ENCODE measurements at places on chromosomes 3 and 15.

DNA sequence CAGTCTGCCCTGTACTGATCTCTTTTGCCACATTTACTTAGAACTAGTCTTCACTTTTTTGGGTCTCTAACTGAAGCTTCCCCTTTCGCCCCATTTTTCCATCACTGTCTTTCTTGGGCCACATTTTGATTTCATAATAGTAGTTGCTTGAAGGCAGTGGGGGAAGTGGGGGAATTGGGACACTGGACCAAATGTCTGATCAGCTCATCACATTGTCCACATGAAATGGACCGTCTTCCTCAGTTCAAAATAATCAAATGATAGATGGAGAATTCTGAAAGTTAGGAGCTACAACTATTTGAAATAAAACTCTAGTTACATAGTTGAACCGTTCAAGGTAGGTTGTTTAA lies 747 bp downstream of the PDCD6IP start:
- DNase-seq: no peak

- DNase-seq: no peak
These were observed 95.2 kb downstream of the CHSY1 start for GRCh38 chr15:101156509-101157159.

- DNase-seq: no peak
These were observed 77.4 kb upstream of the ANKRD34C start for GRCh38 chr15:79204886-79205675.

GRCh38 chr3:127254730-127255129 lies 33.1 kb downstream of the PRR20G start:
- DNase-seq: no peak

DNA sequence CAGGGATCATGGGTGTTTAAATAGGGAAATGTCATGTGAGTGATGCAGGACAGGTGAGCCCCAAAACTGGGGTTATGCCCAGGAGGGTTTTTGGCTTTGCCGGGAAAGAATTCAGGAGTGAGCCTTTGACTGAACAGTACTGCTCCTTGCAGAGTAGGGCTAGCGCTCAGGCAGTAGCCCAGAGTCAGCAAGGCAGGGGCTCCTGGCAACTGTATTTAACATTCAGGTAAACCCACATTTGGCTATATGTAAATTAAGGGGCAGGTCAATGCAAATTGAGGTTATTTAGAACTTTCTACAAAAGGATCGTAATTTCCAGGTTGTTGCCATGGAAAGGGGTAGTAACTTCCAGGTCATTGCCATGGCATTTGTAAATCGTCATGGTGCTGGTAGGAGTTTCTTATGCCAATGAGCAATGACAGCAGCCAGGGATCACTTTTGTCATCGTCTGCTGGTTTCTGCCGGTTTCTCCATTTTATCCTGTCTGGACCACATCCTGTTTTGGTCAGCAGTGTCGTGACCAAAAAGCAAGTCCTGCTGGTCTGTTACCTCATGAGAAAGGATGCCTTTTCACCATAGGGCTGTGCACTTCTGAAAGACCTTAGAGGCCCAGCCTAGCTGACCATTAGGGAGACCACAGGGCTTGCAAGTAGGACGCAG lies 24.3 kb downstream of the MTHFS start:
- peak; percentile 6 for DNase-seq

DNA sequence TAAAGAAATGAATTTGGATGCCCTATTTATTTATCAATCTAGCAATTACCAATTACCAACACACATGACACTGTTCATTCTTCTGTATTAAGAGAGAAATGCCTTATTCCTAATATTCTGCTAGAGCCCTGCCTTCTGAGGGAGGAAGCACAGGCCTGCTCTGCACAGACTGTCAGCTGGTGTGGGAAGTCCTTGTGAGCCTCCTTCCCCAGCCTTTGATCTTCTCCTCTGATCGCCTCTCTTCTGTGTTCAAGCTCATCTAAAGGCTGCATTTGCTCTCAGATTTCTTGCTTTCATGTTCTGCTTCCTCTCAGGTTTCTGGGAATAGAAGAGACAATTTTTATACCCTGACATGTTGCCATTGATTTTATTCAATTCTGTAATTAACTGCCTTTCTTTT lies 290.6 kb upstream of the UMPS start:
- DNase-seq: no peak

Data from GM04503 (cell line).